ENCODE measurements at places on chromosomes 7 and 10.

- DNase-seq: no peak
Measured at GRCh38 chr10:79316671-79317431, 30.4 kb upstream of the PPIF start.

GRCh38 chr10:75239096-75239790 is 3.5 kb upstream of the COMTD1 start:
- DNase-seq: no peak

- DNase-seq: no peak
Measured at GRCh38 chr10:122855745-122856144, 10.1 kb upstream of the CUZD1 start.

DNA sequence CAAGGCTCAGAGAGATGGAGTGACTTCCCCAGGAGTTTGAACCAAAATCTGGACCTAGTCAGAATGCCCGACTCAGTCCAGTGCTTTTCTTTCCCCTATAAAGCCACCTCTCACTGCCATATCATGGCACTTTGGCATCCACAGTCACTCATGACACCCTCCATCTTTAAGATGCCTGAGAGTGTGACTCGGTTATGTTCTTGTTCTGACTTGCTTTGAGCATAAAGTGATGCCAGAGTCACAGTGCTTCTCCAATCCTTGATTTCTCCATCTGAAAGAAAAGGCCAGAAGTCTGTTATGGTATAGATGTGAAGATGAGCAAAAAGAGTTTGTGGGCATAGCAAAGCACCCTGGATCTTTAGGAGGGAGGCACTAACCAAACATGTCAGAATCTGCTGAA is 538.1 kb downstream of the SORCS1 start:
- DNase-seq: no peak

GRCh38 chr7:3265388-3265787 is 35.7 kb upstream of the SDK1 start:
- DNase-seq: no peak

DNA sequence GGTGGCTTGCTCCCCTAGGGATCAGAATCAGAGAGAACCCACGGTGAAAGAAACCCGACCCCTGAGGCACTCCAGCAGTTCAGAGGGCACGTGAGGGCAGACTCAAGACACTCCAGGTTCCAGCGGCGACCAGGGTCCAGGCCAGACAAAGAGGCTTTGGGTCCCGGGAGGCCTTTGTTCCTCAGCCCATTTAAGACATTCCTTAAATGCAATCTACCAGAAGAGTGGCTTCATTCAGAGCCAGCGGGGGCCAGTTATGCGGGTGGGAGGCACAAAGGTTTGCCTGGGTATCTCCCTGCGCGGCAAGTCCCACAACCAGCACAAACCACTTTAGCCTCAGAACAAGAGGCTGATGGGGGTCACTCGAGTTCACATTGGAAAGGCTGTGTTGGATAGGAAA is 53.6 kb downstream of the AFAP1L2 start:
- DNase-seq: no peak
